Stimulated activated CD8-positive, alpha-beta memory T cell treated with anti-CD3 and anti-CD28 coated beads, Interleukin-15, amount 100 ng/mL, for 48 hours (primary cell): ENCODE measurements at places on chromosomes 1 and 21.

DNA sequence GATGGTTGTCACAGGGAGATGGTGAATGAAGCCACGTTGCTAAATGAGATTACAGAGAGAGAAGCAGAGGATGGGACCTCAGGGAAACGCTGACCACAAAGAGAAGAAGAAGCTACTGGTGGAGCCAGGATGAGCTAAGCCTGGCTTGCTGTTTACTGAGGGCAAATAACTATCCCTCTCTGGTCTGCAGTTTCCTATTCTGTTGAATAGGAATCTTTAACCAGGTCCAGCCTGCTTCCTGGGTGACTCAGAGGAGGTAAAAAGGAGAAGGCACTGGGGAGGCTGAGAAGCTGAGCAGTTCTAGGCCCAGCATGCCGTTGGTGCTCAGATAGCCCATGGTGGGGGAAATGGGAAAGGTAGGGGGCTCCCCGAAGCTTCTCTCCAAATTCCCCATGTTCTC is 29.6 kb downstream of the DMBX1 start:
- no peak for DNase-seq

DNA sequence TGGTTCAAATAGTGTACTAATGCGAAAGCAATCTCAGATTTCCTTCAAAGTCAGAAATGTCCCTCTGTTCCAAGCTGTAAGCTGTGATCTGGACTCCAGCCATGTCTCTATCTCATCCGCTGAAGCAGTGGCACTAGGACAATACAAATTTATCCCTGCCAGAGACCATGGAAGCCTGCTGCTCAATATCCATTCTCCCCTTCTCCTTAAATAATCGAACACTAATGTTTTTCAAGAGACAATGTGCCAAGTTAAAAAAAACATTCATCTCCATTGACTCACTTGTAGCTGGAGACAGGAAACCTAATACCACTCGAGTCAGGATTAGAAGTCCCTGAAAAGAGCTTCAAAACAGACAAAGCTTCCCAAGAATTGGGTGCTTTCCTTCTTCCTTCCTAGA is 38.5 kb upstream of the PGBD5 start:
- DNase-seq = no peak

- DNase-seq = no peak
These were observed 4.1 kb downstream of the PALMD start for GRCh38 chr1:99650030-99650429.

DNA sequence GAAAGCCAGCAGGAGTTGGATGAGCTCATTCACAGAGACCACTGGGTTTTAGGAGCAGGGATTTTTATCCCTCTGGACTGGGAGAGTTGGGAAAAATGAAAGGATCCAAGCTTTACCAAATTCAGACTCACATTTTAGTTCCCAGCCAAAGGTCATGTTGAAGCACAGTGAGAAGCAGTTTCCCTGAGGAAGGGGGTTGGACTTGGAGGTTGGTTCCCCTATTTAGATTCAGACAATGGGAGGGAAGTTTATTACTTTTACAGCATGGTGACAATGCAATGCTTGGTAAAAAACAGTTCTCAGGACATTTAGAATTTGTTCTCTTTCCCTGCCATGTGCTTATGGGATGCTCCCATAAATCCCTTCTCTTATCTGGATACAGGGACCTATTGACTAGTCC is 57.3 kb upstream of the ZNF648 start:
- no peak for DNase-seq

DNA sequence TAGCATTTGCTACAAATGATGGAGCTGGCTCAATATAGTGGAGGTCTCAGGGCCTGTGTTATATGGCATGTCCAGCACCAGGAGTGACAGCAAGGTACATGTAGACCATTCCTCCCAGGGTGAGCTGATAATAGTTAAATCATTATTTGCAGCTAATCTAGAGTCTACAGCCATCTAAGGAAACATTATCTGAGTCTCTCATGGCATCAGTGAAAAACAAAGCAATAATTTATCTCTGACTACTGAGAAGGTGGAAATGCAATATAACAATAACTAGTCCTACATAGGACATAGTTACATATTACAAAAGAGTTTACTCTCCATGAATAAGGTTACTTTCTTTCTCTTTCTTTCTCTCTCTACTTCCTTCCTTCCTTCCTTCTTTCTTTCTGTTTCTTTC is 143.4 kb upstream of the KCNK2 start:
- DNase-seq = no peak

DNA sequence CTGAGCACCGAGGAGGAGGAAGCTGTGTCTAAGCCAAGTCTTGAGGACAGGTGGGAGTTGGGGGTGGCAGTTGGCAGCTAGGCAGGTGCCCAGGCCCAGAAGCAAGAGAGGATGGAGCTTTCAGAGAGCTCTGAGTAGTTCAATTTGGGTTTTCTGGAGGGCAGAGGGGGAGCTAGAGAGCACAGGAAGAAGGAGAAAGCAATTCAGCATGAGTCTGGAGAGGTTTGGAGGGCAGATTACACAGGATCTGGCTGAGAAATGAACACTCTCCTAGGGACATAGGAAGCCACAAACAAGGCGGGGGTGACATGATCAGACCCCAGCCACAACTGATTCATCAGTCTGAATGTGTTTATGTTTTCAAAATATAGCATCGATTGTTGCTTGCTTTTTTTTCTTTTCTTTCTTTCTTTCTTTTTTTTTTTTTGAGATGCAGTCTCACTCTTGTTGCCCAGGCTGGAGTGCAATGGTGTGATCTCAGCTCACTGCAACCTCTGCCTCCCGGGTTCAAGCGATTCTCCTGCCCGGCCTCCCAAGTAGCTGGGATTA is 23.8 kb downstream of the PTPRF start:
- DNase-seq = peak; percentile 16
